ENCODE measurements at places on chromosomes 12 and 14. TPM values are rescaled to one million over a fixed set of nuclear protein-coding genes. Genes with fewer than 3 reads are reported as not detected.

DNA sequence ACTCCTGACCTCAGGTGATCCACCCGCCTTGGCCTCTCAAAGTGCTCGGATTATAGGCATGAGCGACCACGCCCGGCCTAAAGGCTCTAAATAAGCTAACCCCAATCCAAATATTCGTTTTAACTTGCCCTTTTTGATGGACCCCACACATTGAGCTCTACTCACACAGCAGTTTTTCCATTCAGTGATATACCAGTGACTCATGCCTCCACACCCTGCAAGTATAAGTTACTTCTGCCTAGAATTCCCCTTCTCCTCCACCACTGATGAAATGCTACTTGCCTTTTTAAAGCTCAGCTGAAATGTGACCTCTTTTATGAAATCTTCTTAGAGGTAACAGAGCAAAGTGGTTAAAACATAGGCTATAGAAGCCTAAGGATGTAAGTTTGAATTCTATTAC, 68.8 kb downstream of the EXOC5 start:
- no peak for DNase-seq

GRCh38 chr14:105077649-105077995, 12.4 kb upstream of the GPR132 start:
- peak; percentile 31 for DNase-seq

Gene HOXC9
- not detected for total RNA-seq

DNA sequence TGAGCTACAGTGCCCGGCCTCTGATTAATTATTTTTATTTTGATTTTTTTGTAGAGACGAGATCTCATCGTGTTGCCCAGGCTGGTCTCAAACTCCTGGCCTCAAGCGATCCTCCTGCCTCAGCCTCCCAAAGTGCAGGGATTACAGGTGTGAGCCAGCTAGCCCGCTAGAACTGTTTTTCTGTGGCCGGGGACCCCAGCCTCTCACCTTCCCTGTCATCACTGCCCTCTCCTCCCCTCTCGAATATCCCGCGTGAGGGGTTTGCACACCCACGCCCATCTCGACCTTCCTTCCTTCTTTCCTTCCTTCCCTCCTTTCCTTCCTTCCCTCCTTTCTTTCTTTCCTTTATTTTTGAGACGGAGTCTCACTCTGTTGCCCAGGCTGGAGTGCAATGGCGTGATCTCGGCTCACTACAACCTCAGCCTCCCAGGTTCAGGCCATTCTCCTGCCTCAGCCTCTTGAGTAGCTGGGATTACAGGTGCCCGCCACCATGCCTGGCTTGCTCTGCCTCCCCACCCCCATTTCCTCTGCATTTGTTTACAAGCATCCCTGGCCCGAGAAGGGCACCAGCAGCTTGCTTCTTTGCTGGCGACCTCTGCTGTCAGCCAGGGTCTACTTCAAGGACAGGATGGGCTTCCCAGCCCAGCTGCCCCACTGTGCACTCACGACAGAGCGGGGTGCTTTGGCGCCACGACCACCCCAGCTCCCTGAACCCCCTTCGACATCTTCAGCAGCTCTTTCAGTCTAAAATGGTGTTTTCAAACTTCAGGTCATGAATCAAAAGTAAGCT, 4.3 kb upstream of the TRAF3 start:
- DNase-seq, result no peak

Gene CSRP2
- 54.1 TPM for total RNA-seq

GRCh38 chr12:56894698-56895368, 39.4 kb downstream of the SDR9C7 start:
- no peak for DNase-seq

GRCh38 chr12:25970082-25970481, 11.6 kb downstream of the RASSF8 start:
- no peak for DNase-seq

DNA sequence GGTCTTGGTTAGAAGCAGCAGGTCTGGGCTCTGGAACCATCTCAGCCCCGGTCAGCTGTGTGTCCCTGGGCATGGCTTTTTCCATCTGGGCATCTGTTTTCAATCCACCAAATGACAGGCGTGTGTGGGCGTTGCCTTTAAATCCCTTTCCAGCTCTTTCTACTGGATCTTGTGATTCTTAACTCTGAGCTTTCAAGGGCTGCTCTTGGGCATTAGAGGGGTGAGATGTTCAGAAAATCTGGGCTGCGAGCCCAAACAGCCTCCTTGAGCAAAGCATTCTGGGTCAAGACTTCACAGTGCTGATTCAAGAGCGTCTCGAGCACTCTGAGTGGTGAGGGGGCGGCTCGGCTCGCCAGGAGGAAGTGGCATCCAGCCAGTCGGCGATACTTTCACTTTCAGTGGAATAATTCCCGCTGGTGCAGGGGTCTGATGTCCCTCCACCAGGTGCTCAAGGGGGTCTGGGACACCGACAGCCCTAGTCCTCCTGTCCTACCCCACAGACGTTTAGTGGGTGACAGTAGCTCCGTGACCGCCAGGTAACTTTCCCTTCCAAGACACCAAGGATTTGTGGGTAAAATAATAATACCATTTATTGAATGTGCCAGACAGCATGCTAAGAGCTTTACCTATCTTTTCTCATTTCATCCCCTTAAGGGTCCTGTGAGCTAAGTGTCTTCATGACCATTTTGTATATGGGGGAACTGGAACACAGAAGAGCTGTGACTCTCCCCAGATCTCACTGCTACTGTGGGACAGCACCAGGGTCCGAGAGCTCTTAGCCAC, 114.0 kb downstream of the PLXNC1 start:
- peak; percentile 86 for DNase-seq

DNA sequence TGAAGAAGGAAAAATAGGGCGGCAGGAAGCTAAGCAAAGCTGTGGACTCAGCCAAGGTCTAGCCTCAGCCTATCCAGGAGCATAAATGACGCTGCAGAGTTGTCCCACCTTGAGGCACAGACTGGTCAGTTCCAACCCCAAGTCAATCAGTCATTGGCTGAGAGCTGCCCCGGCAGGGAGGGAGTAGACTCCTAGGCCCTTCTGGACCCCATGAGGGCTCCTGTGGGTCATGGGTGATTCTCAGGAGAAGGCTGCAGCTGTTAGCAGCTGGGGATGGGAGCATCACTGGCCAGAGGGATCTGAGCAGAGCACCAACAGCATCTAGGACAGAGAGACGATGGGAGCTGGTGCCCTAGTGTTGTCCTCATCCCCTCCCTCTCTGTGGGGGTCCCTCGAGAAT, 51.8 kb upstream of the ESRRB start:
- DNase-seq, result no peak

- no peak for DNase-seq
Measured at GRCh38 chr12:47141459-47141858, 61.7 kb upstream of the AMIGO2 start.

Gene TAS2R9
- total RNA-seq, result not detected

DNA sequence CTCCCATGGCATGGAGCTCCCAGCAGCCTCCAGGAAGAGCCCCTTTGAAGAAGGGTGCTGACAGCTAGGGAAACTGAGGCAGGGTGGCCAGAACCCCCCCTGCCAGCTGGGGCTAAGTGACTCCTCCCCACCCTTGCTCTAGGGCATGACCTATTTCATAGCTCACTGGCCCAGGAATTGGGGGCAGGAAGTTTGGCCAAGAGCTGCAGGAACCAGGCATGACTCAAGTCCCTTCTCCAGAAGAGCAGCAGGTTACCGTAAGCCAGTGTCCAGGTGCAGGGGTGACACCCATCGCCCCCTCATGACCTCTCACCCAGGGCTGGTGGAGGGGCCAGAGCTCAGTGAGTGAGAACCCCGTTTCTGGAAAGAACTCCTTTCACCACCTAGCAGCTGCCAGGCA, 1.9 kb downstream of the RASAL1 start:
- DNase-seq, result no peak

- no peak for DNase-seq
Measured at GRCh38 chr12:130680451-130680990, 35.6 kb downstream of the RIMBP2 start.

- DNase-seq, result no peak
Measured at GRCh38 chr12:103314786-103315185, 181.0 kb downstream of the C12orf42 start.

DNA sequence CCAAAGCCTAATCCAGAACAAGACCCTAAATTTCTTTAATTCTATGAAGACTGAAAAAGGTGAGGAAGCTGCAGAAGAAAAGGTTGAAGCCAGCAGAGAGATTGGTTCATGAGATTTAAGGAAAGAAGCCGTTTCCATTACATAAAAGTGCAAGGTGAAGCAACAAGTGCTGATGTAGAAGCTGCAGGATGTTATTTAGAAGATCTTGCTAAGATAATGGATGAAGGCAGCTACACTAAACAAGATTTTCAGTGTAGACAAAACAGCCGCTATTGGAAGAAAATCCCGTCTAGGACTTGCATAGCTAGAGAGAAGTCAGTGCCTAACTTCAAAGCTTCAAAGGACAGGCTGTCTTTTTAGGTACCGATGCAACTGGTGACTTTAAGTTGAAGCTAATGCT, 65.4 kb upstream of the AMIGO2 start:
- DNase-seq, result no peak

DNA sequence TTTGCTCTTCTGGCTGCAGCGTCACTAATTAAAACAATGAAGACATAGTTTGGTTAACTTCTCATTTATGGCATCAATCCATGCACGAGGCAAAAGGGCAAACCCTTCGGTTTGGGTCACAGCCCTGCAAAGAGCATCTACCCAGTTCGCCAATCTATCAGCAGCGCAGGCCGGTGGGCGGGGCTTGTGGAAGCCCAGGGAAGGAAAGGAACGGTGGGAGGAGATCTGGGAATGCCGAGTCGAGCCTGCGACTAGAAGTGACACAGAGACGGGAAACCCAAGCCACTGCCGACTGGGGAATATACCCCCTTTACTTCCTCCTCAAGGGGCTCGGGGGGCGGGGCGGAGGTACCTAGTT, 466 bp downstream of the KICS2 start:
- peak; percentile 92 for DNase-seq

DNA sequence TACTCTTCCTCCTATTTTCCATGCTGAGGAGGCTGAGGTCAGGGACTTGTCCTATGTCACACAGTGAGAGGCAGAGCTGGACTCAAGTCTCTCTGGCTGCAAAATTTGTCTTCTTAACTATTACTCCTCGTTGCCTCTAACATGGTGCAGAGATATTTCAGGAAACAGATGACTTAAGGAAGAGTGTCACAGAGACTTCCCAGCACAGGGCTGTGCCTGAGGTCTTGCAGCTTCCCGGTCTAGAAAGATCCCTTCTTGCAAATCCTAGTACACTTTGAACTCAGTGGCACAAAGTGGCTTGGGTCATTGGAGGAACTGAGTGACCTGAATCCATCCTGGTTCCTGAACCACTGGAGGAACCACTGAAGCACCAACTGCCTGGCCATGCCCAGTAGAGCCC, 17.1 kb upstream of the RBM19 start:
- DNase-seq, result no peak

GRCh38 chr14:39320318-39320717, 86.6 kb downstream of the MIA2 start:
- no peak for DNase-seq

GRCh38 chr14:101717663-101718490, 43.6 kb upstream of the PPP2R5C start:
- DNase-seq, result no peak

- DNase-seq, result no peak
Measured at GRCh38 chr14:59283361-59283760, 94.9 kb downstream of the DAAM1 start.

DNA sequence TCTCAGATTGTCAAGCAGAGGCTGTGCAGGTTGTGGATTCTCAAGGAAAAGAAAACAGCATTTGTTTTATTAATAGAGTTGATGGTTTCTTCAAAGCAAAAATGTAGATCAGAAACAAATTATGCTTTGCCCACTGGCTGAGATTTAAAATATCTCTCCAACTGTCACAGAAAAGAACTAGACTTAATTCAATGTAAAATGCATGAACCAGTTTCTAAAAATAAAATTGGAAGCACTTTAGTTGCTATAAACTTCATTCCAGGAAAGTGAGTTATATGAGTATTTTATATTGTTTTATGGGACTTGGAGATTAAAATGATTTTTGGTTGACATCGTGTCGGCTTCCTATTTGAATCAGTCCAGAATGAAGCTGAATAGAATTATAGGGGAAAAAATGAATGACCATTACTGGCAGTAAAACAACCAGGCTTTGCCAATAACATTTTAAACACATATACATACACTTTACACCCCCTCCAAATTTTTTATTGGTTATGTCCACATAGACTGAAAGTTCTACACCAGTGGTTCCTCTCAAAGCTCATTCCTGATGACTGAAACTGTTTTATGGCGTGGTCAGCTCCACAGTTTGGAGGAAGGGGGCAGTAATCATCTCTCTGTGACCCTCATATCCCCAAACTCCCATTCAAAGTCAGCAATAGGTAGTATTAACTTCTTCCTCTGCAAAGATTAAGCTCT, 55.5 kb upstream of the DAAM1 start:
- DNase-seq, result no peak

Gene SOX5
- total RNA-seq, result 4.0 TPM

- peak; percentile 71 for DNase-seq
Measured at GRCh38 chr12:124852329-124852831, 11.3 kb downstream of the SCARB1 start.

DNA sequence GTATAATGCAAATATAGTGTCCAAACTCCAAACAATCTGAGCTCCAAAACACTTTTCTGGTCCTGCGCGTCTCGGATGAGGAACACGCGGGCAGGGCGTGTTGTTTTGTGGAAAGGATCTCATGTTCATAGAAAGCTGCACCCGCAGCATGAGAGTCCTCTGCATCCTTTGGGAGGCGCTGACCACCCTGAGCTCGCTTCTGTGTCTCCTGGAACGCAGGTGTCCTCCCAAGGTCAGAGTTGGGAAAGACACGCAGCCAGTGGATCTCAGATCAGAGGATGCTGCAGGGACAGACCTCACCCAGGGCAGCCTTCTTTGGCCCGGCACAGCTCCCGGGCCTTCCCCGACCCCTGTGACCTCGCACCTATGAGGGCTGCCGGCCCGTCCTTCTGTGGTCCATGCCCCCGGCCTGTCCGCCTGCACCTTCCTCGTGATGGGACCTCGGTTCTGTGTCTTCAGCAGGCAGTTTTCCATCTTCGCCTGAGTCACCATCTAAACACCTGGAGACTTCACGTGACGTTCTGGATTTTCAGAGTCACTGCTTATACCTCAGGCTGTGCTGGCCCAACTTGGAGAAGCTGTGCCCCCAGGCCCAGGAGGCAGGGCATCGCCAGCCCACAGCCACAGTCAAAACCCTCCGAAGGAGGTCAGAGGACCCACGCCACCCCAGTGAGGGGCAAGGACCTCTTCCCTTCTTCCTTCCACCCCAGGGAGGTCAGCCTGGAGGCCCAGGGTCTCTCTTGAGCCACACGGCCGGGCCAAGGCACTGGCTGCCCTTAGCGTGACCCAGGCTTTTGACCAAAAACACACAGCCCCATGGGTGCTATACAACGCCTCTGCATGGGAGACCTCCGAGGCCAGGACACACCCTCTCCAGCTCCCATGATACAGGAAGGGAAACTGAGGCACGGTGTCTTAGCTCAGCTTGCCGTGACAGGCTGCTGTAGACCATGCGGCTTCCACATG, 25.9 kb downstream of the MMP17 start:
- DNase-seq, result peak; percentile 12
